Trophoblast cell (in vitro differentiated cells and primary cell): ENCODE measurements at places on chromosomes 16 and 17.

GRCh38 chr17:78397681-78398101 is 19.2 kb downstream of the PGS1 start:
- peaks cover 65% of the 10 kb centered on the region for H3K36me3 ChIP-seq
- peak; percentile 72 for DNase-seq
- no peaks in the 10 kb centered on the region for H3K27me3 ChIP-seq
- H3K4me3 ChIP-seq = no peak overlapping the region
- H3K27ac ChIP-seq = peak overlapping the region; percentile 29

- no peaks in the 10 kb centered on the region for H3K27me3 ChIP-seq
- H3K4me3 ChIP-seq = no peak overlapping the region
- no peak for DNase-seq
- peaks cover 15% of the 10 kb centered on the region for H3K4me1 ChIP-seq
- H3K36me3 ChIP-seq = no peaks in the 10 kb centered on the region
Measured at GRCh38 chr17:72342627-72343527, 222.1 kb downstream of the SOX9 start.

GRCh38 chr17:67689534-67690177 is 28.1 kb upstream of the NOL11 start:
- peak; percentile 35 for DNase-seq
- H3K4me1 ChIP-seq = no peaks in the 10 kb centered on the region
- H3K27me3 ChIP-seq = no peaks in the 10 kb centered on the region
- H3K36me3 ChIP-seq = peaks cover 4% of the 10 kb centered on the region
- H3K4me3 ChIP-seq = no peak overlapping the region

DNA sequence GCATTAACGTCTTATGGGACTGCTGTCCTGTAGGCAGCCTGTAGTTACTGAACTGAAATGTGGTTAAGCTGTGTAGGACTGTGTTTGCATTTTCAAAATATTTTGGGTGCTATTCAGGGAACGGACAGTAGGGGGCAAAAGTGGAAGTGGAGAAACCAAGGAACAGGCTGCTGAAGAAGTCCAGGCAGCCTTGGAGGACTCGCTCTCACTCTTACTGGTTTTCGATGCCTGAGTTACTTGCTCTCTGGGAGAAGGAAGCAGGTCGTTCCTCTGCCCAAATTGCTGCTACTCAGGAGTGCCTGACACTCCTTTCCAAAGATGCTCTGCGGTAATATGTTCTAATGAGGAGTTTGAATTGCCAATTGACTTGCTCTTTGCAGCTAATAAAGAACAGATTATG is 64.5 kb upstream of the RBFOX1 start:
- no peaks in the 10 kb centered on the region for H3K36me3 ChIP-seq
- H3K27me3 ChIP-seq = no peaks in the 10 kb centered on the region
- H3K4me1 ChIP-seq = no peaks in the 10 kb centered on the region
- no peak overlapping the region for H3K4me3 ChIP-seq

DNA sequence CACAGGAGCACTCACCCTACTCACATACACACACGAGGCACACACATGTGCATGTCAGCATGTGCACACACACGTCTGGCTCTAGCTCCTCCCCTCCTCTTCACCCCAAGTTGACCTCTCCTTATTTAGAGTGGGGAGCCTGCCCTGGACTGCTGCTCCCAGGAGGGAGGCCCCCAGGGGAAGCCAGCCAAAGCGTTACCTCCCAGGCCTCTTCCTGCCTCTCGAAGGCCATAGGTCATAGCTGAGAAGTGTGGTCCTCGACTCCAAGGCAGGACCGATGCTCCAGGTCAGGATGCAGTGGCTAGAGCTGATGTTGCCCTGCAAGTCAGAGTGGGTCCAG is 18.8 kb downstream of the POLR3K start:
- no peak for DNase-seq
- no peaks in the 10 kb centered on the region for H3K36me3 ChIP-seq
- H3K27me3 ChIP-seq = no peaks in the 10 kb centered on the region
- no peak overlapping the region for H3K4me3 ChIP-seq
- no peaks in the 10 kb centered on the region for H3K4me1 ChIP-seq
- no peak overlapping the region for H3K27ac ChIP-seq

DNA sequence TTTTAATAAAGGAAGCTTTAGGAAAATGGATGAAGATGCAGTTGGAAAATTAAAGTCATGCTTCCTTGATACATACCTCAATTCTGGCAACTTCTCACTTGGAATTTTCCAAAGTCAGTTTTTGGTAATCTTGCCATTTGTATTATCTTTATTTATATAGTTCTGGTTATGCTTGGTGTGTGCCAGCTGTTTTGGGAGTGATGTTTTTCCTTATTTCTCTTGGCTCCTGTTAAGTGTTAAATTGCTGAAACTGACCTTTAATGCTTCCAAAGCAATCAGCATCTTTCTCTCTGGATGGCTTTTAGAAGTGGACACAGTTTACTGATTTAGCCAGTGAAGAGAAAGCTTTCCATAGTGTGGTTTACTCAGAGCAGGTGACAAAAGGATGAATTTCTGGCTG is 70.1 kb upstream of the HAS3 start:
- no peaks in the 10 kb centered on the region for H3K36me3 ChIP-seq
- H3K27ac ChIP-seq = no peak overlapping the region
- no peaks in the 10 kb centered on the region for H3K4me1 ChIP-seq
- DNase-seq = no peak
- no peak overlapping the region for H3K4me3 ChIP-seq

GRCh38 chr17:29595107-29595942 is 2.4 kb downstream of the ANKRD13B start:
- H3K27ac ChIP-seq = no peak overlapping the region
- H3K36me3 ChIP-seq = no peaks in the 10 kb centered on the region
- DNase-seq = no peak

GRCh38 chr17:15130426-15130825 is 134.7 kb downstream of the PMP22 start:
- no peak for DNase-seq
- H3K36me3 ChIP-seq = no peaks in the 10 kb centered on the region
- H3K4me3 ChIP-seq = no peak overlapping the region
- no peak overlapping the region for H3K27ac ChIP-seq
- no peaks in the 10 kb centered on the region for H3K4me1 ChIP-seq

DNA sequence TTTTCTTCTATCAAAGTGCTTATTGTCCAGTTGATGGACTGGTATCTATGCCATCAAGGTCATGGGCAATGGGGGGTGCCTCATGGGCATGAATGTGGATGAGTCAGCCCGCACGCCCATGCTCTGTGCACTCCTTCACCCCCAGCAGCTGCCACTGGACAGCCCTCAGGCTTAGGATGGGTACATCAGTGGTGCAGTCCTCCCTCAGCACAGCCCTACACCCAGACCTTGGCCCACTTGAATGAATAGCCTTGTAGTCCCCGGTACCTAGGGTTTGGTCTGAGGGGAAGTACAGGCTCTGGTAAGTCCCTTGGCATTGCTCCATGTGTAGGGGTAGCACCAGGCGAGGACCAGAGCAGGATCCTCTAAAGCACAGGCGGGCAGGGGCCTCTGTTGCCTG is 10.4 kb upstream of the GNA13 start:
- H3K27me3 ChIP-seq = no peaks in the 10 kb centered on the region
- no peaks in the 10 kb centered on the region for H3K36me3 ChIP-seq
- peaks cover 9% of the 10 kb centered on the region for H3K4me1 ChIP-seq
- no peak overlapping the region for H3K4me3 ChIP-seq

- DNase-seq = no peak
- H3K27me3 ChIP-seq = peaks cover 28% of the 10 kb centered on the region
- H3K27ac ChIP-seq = no peak overlapping the region
- no peak overlapping the region for H3K4me3 ChIP-seq
Measured at GRCh38 chr16:67397812-67398545, 4.7 kb upstream of the TPPP3 start.

DNA sequence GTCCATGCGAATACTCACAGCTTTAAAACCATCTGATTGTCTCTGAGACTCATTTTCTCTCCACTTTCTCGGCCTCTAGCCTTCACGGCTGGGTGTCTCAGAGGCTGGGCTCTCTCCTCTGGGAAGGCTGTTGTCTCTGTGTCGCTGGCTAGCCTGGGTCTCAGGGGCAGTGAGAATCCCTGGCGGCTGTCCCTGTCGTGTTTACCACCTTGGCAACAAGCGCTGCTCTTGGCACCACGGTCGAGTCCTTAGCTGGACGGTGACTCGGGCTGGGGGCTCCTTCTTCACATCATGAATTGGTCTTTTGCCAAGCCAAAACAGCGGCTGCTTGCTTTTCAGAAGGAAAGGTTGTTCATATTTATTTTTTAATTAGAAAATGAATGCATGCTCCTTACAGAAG is 81.1 kb downstream of the MSI2 start:
- no peak overlapping the region for H3K4me3 ChIP-seq
- H3K27ac ChIP-seq = no peak overlapping the region
- no peaks in the 10 kb centered on the region for H3K4me1 ChIP-seq
- H3K27me3 ChIP-seq = no peaks in the 10 kb centered on the region
- DNase-seq = no peak
- H3K36me3 ChIP-seq = peaks cover 6% of the 10 kb centered on the region

- H3K27ac ChIP-seq = no peak overlapping the region
- no peaks in the 10 kb centered on the region for H3K27me3 ChIP-seq
- no peaks in the 10 kb centered on the region for H3K4me1 ChIP-seq
Measured at GRCh38 chr17:6843241-6843880, 11.8 kb upstream of the TEKT1 start.

GRCh38 chr16:3646348-3646920 is 8.1 kb upstream of the DNASE1 start:
- DNase-seq = no peak
- H3K27me3 ChIP-seq = no peaks in the 10 kb centered on the region
- peaks cover 13% of the 10 kb centered on the region for H3K4me1 ChIP-seq
- no peak overlapping the region for H3K4me3 ChIP-seq
- no peak overlapping the region for H3K27ac ChIP-seq

- H3K4me3 ChIP-seq = no peak overlapping the region
- DNase-seq = no peak
- no peaks in the 10 kb centered on the region for H3K4me1 ChIP-seq
- no peaks in the 10 kb centered on the region for H3K27me3 ChIP-seq
- H3K36me3 ChIP-seq = no peaks in the 10 kb centered on the region
Measured at GRCh38 chr17:55898195-55898594, 147.3 kb downstream of the PCTP start.

DNA sequence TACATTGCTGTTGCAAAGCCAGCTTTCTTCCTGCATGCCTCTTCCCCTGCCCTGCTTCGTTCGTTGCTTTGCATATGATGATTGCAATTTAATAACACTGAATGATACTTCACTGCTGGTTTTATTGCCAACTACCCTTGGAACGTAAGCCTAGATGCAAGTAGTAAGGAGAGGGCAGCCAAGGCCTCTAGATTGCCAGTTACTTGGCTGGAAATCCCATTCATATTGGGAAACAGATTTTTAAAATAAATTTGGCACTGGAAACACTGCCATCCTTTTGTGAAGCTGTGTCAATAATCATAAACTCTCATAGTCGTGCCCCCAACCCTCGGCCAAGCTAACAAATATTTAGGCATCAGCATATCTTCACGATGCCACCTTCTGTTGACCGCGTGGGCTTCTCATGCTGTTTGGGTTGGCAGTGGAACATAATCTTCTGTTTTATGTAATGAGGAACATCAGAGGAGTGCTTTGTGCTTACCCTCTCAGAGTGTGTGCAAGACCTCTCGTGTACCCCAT is 86.5 kb downstream of the MAP2K6 start:
- H3K27me3 ChIP-seq = no peaks in the 10 kb centered on the region
- H3K36me3 ChIP-seq = no peaks in the 10 kb centered on the region
- no peak overlapping the region for H3K4me3 ChIP-seq
- DNase-seq = no peak

GRCh38 chr16:4814046-4814445 is 11.6 kb upstream of the ROGDI start:
- H3K36me3 ChIP-seq = peaks cover 67% of the 10 kb centered on the region
- H3K27me3 ChIP-seq = no peaks in the 10 kb centered on the region
- no peak overlapping the region for H3K27ac ChIP-seq
- H3K4me3 ChIP-seq = no peak overlapping the region
- DNase-seq = no peak

DNA sequence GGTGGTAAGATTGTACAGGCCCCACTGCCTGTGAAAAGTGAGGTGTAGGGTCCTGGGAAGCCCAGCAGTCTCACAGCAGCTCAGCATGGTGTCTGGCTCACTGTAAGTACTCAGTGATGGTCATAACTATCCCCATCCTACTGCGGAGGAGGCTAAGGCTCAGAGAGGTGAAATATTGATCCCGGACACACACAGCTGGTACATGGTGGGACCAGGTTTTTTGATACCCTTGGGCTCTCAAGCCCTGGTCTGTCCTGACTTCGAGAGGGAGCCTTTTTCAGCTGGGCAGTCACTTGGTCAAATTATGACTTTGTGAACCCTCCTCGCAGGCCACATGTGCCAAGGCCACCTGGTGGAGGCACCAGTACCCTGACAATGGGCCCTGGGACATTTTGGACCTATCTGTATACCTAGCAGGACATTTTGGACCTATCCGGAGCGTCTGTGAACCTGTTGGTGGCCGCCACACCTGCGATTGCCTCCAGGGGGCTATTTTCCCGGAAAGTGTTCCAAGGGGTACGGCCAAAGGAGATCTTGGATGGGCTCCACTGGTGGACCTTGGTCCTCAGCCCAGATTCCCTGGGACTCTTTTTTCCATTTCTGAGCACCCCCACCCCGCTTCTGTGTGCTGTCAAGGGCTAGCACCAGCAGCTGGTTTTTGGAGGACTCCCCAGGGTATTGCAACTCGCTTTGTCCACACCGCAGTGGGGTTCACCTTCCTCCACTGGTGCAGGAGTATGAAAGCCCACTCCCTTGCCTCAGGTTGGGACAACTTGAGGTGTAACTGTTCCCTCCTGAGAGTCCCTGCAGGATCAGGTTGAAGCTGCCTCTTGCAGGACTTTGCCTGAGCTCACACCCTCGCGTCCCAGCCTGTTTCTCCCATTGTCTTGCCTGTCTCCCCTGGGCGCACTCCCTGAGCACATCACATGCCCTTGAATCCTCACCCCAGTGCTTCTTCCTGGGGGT is 83.6 kb upstream of the NKD1 start:
- peaks cover 16% of the 10 kb centered on the region for H3K4me1 ChIP-seq
- H3K27me3 ChIP-seq = no peaks in the 10 kb centered on the region
- H3K36me3 ChIP-seq = no peaks in the 10 kb centered on the region
- no peak for DNase-seq
- no peak overlapping the region for H3K4me3 ChIP-seq

DNA sequence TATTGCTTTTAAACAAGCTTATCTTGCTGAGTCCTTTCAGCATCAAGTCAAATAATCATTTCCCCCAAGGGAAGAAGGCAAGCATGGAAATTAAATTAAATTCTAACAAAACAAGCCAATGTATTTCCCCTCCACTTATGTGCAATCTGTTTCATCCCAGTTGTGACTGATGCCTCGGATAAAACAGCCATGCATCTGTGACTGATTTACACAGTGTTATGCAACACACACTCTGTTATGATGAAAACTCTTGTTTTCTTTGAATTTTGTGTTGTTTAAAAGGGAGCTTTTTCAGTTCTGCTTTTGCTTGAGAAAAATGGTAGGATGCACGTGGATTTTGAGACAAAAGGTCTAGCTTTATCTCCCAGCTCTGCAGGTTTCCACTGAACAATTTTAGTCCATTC is 32.6 kb downstream of the TMEM100 start:
- H3K36me3 ChIP-seq = peaks cover 3% of the 10 kb centered on the region
- H3K4me1 ChIP-seq = peaks cover 2% of the 10 kb centered on the region
- peak; percentile 19 for DNase-seq
- H3K27me3 ChIP-seq = no peaks in the 10 kb centered on the region
- H3K4me3 ChIP-seq = no peak overlapping the region
